ENCODE measurements at places on chromosomes 3 and 15.

DNA sequence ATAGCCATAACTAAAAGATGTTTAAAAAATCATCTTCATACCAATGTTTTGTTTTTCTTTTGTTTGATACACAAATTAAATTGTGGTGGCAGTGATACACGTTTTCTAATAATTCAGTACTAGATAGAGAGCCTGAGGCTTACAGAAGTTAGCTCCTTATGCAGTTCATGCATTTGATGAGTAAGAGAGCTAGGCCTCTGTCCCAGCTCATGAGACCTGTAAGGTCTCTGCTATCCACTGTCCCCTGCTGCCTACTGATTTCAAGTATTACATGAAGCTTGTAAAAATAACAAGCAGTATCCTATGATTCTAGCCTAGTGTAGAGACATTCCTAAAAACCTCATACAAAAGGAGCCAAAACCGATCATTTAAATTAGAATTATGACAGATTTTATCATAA lies 144.5 kb downstream of the MBNL1 start:
- DNase-seq: no peak

DNA sequence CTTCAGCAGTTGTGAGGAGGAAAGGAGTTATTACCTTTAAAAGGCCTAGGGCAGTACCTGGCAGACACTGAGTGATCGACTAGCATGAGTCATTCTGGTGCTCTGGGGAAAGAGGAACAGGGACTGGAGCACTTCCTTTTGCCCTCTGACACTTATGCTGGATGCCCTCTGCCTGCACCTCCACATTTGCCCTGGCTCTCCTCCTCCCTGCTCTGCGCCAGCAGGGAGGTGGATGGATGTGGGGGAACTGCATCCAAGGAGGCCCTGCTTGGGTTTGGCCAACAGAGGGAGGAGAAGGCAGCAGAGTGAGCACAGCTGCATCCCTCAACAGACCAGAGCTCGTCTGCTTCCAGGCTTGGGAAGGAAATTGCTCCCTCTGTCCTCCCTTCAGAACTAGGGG lies 75.0 kb downstream of the SEMA5B start:
- no peak for DNase-seq

DNA sequence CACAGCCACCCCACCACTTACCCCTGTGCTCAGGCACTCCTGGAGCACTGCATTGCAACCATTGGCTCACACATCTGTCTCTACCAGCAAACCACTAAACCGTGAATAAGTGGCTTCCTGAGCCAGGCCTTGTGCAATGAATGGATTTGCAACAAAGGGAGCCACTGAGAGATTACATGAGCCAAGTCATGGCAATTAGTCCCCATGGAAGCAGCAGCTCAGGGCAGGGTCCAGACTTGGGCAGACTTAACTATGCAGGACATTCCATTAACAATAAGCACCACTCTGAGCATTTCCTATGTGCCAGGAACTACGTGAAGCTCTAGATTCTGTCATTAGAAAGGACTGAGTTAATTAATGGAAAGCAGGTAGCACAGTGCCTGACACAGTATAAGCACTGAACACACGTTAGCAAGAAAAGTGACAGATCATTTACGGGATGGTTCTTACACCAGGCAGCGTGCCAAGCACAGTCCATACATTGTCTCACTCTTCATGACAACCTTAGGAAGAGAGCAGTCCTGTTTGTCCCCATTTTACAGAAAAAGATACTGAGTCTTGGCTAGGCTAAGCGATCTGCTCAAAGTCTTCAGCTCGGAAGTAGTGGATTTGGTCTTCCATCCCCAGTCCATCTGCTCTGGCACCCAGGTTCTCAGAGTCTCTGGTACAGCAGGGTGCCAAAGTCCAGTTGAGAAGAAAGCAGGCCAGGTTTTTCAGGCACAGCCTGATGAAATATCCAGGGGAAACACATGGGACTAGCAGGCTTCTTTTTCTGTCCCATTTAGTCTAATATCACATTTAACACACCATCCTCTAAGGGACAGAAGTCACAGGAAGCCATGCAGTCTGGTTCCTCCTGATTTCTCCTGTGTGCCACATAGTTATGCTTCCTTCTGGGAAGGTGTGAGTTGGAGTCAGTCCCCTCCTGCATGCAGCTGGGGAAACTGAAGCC lies 44.1 kb downstream of the LIPC start:
- no peak for DNase-seq

- DNase-seq: no peak
Observed at GRCh38 chr3:187957165-187957581, 196.8 kb upstream of the LPP start.

- no peak for DNase-seq
Observed at GRCh38 chr3:72520690-72521308, 327.4 kb downstream of the SHQ1 start.

GRCh38 chr15:83655237-83655616 lies 1.3 kb downstream of the ADAMTSL3 start:
- no peak for DNase-seq

- peak; percentile 5 for DNase-seq
Observed at GRCh38 chr15:57213862-57214261, 162.4 kb upstream of the CGNL1 start.

DNA sequence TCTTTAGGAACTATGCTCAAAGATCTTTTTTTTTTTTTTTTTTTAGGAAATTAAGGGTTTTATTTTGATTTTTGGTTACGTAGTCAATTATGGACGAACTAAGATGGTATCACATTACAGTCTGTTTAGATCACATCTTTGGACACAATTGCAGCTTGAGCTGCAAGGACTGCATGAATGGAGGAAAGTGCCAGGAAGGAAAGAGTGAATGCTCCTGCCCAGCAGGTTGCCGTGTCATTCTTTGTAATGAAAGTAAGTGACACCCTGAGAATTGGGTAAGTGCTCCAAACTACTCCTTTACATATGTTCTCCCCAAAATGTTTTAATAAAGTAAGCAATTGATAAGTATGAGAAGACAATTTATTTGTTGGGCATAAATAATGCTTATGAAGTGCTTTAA lies 716.5 kb upstream of the GOLIM4 start:
- no peak for DNase-seq

- no peak for DNase-seq
Observed at GRCh38 chr3:129577925-129578786, 28.3 kb downstream of the PLXND1 start.

DNA sequence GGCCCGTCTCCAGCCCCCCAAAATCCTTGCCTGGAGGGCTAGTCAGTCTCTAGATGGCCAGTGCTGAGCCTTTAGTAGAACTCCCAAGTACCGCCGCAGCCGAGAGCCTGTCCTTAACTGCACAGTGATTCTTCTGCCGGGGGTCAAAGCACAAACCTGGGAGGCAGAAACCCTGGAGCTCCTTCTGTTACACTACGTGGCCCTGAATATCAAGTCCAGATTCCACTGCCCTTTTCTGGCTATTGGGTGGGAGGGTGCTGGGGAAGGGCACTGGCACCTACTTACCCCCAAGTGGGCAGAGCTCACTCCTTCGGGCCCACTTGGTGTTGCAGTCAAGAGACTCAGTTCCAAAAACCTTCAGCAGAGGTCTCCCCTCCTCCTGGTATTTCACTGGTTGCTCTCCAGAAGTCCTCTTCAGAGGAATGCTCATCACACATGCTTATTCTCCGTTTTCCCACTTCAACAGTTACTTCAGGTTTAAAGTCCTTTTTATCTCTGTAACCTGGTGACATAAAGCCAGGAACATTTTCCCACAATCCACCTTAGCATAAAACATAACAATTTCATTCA lies 10.8 kb downstream of the PDHB start:
- no peak for DNase-seq

- no peak for DNase-seq
Observed at GRCh38 chr3:81872566-81872965, 111.1 kb upstream of the GBE1 start.

DNA sequence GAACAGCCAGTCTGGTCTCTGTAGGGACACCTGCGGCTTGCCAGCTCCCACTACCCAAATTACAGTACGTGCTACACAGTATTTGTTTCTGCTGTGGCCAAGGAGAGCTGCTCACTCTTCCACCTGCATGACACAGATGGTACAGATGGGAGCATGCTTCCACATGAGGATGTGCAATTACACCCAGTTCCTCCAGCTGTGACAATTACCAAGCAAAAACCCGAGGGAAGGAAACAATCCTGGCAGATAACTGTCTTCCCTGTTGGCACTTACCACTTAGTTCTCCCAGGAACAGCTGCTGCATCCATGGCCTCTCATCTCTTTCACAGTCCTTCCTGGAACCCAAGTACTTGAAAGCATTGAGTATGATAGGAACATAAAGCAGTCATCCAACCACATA lies 34.4 kb downstream of the DET1 start:
- no peak for DNase-seq

GRCh38 chr15:69529961-69530633 lies 77.5 kb downstream of the RPLP1 start:
- no peak for DNase-seq

- peak; percentile 63 for DNase-seq
Observed at GRCh38 chr15:97960364-97961066, at the start of gene ARRDC4. TSS of gene ARRDC4 (plus strand) at chr15:97960703. CDS start at chr15:97960862, 159 bp downstream.

DNA sequence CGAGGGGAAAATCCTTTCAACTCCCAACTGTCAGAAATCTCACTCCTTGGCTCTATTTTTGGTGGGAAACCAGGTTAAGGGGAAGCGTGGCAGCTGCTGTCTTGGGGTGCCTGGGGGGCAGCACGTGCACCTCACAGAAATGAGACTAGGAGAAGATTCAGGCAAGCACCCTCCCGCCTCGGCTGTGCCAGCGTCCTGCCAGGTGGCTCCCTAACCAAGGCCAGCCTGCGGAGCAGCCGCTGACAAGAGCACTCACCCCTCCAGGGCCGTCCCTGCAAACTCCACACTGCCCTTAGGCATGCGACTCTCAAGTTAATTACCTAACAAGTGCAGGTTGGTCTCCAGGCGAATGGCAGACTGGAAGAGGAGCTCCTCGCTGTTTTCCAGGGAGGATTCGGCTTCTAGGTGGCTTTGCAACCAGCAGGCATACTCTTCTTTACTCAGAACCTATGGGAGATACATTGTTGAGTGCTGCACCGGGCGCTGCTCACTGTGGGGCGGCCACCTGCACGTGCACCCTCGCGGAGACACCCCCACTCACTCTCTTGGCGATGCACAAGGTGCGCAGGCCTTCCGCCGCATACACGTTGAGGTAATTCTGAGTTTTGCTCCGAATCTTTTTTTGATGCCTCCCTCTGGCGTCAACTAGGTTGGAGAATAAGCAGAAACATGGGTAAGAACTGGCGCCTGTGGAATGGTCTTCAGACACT lies 155.3 kb downstream of the ATP10A start:
- no peak for DNase-seq

DNA sequence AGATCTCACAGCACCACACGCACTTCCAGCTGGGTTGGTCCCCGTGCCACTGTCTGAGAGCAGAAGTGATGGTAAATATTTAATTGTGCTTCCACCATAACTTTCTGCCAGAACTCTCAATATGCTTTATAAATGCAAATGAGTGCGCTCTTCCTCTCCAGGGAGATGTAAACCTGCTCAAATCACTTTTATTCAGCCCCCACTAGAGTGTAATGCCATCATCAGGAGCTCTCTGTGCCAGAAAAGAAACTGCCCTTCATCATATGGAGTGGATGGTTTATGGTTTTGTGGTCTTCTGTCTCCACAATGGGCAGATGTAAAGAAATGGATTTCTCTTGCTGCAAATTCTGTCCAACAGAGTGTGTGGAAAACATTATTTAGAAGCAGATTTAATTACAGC lies 127.0 kb downstream of the EPHB1 start:
- DNase-seq: no peak

GRCh38 chr3:32438596-32439344 lies 47.1 kb downstream of the CMTM7 start:
- DNase-seq: no peak

DNA sequence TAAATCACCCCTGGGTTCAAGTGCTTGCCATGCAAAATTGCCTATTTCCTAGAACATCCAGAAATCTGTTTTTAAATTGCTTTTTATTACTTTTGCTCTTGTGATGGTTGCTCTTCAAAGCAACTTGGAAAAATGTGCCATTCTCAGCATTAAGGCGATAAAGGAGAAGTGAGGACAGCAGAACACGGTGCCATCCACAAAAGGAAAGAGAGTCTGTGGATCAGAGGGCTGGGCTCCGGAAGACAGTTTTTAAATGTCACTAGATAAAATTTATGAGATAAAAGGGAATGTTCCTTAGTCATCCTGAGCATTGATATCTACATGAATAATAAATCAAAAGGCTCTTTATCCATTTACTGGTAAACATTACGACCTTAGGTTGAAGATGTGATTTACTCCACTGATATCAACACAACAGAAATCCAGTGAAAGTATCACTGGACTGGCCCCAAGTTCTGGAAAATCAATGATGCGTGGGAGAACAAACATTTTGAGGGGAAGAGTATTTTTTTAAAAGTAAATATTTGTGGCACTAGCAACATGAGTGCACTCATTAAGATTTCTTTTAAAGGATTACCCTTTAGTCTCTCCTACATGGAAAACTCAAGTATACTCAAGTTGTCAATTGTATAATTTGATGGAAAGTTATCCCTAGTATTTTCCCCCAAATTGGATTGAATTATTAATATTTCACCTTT lies 554.7 kb downstream of the FHIT start:
- DNase-seq: no peak

- no peak for DNase-seq
Observed at GRCh38 chr3:140433431-140433830, 244.4 kb upstream of the TRIM42 start.

DNA sequence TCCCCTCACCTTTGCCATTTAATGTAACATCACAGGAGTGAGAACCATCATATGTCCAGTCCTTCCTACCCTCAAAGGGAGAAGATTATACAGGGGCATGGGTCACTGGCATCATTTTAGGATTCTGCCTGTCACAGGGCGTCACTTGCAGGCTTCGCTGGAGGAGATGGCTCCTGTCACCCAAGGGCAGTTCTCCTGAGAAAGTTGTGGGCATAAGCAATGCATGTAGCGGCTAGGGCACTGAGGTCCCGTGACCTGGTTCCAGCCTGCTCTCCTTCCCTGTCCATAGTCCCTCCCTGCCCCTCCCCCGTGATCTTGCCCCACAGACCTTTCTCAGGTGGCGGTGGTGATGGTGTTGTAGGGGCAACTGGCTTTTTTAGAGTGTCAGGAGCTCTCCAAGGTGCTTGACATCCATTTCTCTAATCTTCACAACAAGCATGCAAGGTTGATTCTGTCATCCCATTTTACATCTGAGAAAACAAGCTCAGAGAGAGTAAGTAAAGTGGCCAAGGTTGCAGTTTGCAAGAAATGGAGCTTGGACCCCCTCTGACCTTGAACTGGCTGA lies 241.5 kb upstream of the CTDSPL start:
- DNase-seq: no peak

DNA sequence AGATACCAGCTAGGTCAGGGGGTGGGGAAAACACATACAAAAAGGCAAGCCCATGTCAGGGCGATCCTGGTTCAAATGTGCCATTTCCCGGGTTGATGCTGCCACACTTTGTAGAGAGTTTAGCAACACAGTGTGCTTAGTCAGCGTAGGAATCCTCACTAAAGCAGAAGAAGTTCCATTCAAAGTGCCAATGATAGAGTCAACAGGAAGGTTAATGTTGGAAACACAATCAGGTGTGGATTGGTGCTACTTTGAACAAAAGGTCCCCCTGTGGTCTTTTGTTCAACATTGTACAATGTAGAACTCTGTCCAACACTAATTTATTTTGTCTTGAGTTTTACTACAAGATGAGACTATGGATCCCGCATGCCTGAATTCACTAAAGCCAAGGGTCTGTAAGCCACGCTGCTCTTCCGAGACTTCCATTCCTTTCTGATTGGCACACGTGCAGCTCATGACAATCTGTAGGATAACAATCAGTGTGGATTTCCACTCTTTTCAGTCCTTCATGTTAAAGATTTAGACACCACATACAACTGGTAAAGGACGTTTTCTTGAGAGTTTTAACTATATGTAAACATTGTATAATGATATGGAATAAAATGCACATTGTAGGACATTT lies 28.9 kb downstream of the TPM1 start:
- DNase-seq: no peak

Data from CD8-positive, alpha-beta memory T cell (primary cell).